ENCODE measurements at places on chromosomes 6 and 20.

GRCh38 chr6:158687506-158687905 lies 37.7 kb downstream of the SYTL3 start:
- DNase-seq, result no peak

GRCh38 chr6:90468080-90468479 lies 118.8 kb downstream of the MAP3K7 start:
- DNase-seq, result no peak

DNA sequence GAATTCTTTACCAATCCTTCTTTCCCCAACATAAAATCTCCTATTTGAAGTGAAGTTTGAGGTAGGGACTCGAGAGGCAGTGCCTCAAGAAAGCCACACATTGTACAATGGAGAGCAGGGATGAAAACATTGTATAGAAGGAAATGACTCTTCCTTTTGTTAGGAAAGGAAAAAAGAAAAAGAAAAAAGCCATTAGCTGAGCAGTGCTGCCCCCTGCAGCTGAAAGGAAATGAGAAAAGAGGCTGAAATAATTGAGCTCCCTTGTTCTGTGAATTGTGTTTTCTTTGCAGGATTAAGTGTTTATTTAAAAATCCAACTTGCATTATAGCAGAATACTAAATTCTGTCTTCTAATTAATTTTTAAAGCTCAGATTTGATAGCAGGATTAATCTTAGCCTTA lies 162.9 kb upstream of the SASH1 start:
- DNase-seq, result peak; percentile 51

DNA sequence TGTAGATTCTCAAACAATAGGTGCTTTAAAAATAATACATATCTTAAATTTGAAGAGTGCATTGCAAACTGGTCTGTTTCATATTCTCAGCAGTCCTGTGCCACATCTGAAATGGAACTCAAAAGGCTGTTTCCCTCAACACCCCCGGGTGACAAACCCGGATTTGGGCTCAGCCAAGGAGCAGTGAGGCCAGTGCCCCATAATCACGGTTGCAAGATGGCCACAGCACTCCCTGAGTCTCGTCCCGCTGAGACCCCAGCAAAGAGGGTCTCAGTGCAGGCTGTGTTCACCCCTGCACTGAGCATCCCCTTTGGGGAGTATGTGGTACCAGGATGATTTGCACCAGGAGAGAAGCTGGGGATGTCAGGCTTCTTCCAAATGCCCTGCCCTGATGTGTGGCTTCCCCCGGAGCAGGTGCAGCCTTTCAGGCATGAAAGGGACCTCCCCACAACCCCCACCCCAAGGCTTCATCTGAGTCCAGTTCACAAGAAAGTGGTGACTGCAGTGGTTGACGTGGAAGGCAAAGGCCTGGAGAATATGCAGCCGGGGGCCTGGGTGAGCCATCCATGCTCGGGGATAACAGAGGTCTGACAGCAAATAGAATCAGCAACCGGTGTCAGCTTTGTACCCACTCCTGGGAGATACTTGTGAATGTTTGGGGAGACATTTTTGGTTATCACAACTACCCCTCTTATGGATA lies 202.9 kb downstream of the SYNDIG1 start:
- DNase-seq, result no peak

DNA sequence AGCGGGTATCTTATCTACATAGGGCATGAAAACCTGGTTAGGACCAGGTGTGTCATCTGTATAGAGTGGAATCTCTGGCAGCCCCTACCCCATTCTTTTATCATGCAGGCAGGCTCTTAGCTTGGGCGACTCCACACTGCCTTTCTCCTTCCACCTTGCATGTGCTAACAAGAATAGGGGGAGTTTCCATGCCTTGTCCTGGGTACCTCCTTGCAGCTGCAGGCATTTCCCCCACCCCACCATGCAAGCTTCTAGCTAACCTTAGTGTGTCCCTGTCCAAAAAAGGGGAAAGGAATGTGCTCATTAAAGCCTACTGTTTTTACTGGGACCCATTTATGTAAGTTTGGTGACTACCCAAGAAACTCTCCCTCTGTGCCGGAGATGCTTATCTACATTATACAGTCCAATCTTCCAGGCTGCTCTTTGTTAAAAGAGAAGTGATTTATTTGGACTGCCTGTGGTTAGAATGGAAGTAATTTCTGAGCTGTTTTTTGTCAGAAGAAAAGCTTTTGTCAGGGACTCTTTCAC lies 10.5 kb upstream of the CEP43 start:
- peak; percentile 91 for DNase-seq

DNA sequence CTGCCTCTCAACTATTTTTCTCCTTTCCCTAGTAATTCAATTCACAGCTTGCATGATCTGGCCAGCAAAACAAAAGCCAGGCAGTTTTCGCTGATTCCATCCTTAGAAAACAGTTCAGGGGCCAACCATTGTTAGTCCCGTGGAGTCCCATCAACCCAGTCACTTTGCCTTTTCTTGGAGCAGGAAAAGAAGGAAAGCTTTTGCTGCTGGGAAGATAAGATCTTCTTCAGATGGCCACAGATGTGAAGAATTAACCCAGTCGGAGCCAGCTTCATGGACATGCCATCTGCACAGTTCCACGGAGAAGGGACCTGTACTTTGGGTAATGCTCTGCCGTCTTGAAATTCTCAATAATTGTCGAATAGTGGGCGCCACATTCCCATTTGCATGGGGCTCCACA lies 76.9 kb upstream of the TSHZ2 start:
- no peak for DNase-seq

DNA sequence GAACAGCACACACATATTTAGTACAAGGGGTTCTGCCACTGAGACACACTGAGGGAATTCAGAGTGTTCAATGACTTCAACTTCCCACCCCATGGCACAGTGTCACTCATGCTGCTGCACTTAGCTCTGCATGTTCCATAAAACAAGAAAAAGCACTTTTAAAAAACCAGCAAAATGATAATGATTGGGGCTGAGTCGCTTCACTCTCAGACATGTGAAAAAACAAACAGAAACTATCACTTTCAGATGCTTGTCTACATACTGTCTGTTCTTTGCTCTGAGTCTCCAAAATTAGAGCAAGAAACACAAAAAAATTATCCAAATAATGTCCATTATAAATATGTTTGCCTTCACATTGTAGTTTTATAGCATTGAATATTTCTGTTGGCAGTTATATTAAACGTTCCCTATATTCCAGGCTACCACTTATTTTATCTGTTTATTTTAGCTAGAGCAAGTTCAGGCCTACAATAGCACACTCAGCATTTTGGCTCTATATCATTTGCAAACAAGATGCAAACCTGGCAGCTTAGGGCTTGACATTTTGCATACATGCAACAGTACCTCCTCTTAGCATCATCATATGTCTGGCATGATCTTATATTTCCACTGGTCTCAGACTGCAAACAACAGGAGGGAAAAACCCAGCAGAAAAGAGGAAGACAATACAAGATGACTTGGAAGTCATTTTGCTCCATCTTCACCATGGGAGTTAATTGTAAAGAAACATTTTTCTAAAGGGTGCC lies 398.8 kb downstream of the HACE1 start:
- DNase-seq, result no peak

DNA sequence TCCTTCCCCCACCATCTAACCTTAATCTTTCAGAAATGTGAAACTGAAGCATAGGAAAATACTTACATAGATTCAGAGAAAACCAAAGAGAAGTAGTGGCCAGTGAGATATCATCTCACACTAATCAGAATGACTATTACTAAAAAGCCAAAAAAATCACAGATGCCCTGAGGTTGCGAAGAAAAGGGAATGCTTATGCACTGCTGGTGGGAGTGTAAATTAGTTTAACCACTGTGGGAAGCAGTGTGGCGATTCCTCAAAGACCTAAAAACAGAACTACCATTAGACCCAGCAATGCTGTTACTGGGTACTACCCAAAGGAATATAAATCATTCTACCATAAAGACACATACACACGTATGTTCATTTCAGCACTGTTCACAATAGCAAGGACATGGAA lies 9.2 kb upstream of the PREX1 start:
- no peak for DNase-seq

DNA sequence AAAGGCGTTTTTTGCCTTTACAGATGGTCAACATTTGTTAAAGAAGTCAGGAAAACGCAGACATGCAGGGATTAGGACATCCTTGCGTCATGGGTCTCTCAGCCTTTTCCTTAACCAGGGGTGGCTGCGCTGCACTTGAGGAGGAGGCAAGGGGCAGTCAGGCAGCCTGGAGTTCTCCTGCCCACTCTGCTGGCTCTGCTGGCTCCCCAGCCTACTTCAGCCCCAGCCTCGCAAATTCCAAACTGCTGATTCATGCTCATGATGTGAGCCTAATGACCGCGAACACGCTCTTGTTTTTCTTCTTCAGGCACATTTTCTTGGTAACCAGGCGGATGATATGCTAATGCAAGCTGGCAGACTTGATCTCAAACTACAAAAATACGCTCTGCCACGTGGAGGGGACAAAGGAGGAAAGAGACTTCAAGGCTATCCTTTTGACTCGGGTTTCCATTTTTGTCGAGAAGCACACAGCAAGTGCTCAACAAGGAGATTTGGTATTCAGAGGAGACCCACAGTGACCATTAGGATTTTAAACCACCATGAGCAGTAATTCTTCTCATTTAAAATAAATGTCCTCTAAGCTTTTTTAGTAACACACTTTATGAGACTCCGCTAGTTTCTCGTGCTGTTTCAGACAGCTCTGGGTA lies 290.3 kb upstream of the STXBP5 start:
- DNase-seq, result peak; percentile 27

DNA sequence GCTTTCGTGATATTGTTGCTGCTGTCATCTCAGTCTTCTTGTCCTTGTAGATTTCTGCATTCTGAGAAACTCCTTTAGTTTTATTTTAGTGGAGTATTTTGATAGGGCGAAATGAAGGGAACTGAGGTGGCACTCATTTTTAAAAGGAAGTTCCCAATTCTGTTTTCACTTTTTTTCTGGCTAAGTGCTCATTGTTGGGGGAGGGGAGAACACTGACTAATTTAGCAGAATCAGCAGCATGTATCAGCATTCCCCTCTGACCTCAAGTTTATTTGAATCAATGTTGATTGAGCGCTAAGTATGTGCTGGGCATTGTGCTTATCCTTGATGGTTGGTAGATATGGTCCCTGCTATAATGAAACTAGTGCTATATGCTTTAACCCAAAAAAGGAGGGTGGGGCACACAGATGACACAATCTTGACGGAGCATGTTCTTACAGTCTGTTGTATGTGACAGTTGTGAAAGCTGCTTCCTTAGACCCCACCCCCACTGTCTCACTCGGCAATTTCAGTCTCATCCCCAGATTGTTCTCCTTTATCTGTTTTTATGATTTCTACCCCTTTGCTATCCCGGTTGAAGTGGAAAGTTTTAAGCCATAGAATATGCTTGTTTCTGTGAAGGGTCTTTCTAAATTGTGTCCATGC lies 262.4 kb downstream of the SOX4 start:
- no peak for DNase-seq

Data from HAP-1 (cell line).